CD4-positive, alpha-beta T cell treated with Interleukin-4 for 1 hour (primary cell): ENCODE measurements at places on chromosomes 13 and 19.

GRCh38 chr19:835210-835810 is 5.5 kb upstream of the PRTN3 start:
- DNase-seq: no peak

DNA sequence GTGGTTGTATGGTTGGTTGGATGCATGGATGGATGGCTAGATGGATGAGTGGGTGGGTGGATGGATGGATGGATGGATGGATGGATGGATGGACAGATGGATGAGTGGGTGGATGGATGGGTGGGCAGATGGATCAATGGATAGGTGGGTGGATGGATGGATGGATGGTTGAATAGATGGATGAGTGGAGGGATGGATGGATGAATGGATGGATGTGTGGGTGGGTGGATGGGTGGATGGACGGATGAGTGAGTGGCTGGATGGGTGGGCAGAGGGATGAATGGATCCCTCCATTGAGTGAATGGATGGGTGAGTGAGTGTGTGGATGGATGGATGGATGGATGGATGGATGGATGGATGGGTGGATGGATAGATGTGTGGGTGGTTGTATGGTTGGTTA is 9.0 kb upstream of the NMRK2 start:
- DNase-seq: no peak

- no peak for DNase-seq
These were observed 5.9 kb upstream of the ARL11 start for GRCh38 chr13:49622174-49622946.

- DNase-seq: no peak
These were observed 211.8 kb downstream of the UQCRFS1 start for GRCh38 chr19:29001141-29001581.

GRCh38 chr13:23610966-23611491 is 40.8 kb downstream of the TNFRSF19 start:
- no peak for DNase-seq

GRCh38 chr19:16381756-16382401 is 57.3 kb downstream of the KLF2 start:
- DNase-seq: no peak

- DNase-seq: no peak
These were observed 165.6 kb downstream of the MZT1 start for GRCh38 chr13:72561791-72562190.

GRCh38 chr13:104798486-104798885 is 1732.3 kb upstream of the SLC10A2 start:
- no peak for DNase-seq

- no peak for DNase-seq
These were observed 296.3 kb downstream of the NALCN start for GRCh38 chr13:101120007-101120406.

- no peak for DNase-seq
These were observed 507 bp downstream of the COL4A1 start for GRCh38 chr13:110306340-110306959.

GRCh38 chr13:70098669-70099068 is 9.0 kb upstream of the ATXN8OS start:
- no peak for DNase-seq

- no peak for DNase-seq
These were observed 480.4 kb upstream of the SGCG start for GRCh38 chr13:22700246-22700887.

- no peak for DNase-seq
These were observed 52.6 kb upstream of the OLFM4 start for GRCh38 chr13:52975969-52976368.

- DNase-seq: no peak
These were observed 342.7 kb downstream of the TBC1D4 start for GRCh38 chr13:75139291-75139690.
